ENCODE measurements at places on chromosomes 11 and 22.

- DNase-seq, result no peak
Observed at GRCh38 chr22:36113121-36113520, 47.4 kb downstream of the APOL3 start.

- DNase-seq, result no peak
Observed at GRCh38 chr22:25492841-25493734, 71.4 kb upstream of the GRK3 start.

- DNase-seq, result no peak
Observed at GRCh38 chr11:111359223-111360149, 19.6 kb downstream of the POU2AF1 start.

DNA sequence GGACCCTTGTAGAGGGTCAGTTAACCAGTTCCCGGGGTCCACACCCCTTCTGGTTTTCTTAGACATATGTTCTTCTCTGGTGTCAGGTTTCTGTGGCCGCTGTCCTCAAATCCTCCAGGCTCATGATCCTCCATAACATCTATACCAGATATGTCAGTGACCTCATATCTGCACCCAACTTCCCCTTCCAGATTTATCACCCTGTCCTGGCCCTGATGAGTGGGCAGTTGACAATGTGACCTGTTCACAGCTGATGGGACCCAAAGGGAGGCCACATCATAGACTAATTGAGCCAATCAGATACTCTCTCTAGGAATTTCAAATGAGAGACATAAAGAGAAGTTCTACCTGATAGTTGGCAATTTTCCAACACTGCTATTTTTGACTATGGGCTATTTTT lies 5.1 kb downstream of the DKK3 start:
- no peak for DNase-seq
